Stimulated activated naive CD8-positive, alpha-beta T cell treated with anti-CD3 and anti-CD28 coated beads, Interleukin-15, amount 100 ng/mL, for 72 hours (primary cell): ENCODE measurements at places on chromosomes 7 and 10.
A peak's percentile ranks its signal among the peaks of the same experiment; 100 is the strongest.

- DNase-seq, result no peak
Observed at GRCh38 chr10:72935361-72935760, 19.2 kb downstream of the PLA2G12B start.

DNA sequence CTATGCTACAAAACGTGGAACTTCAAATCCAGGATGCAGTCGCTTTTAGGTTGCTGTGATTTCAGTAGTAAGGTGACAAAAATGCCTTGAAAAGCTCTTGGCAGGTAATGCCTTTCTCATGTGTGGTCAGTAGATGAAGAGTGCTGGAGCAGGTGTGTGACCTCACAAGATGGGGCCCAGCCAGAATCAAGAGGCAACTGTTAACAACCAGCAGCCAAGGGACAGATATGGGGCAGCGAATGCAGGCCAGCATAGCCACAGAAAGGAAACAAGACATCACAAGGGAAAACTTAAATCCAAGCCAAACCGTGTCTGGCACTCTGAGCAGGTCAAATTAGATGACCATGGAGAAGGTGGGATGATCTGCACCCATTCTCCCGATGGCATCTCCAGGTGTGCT lies 12.3 kb downstream of the HUS1 start:
- DNase-seq, result no peak

DNA sequence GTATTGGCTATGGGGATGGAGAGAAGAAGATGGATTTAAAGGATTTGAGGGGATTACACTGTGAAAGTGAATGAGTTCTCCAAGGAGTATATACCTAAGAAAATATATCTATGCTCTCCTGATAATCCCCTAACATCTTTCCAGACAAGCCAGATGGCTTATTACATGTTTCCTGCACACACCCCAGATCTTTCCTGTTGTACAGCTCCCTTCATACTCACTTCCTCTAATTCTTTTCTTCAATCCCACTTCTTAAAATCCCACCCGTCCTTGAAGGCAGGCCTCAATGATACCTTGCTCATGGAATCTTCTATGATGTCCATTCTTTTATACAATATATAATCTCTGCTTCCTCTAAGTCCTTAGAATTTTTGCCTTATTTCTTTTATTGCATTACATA lies 317.2 kb upstream of the DGKB start:
- no peak for DNase-seq

- peak; percentile 17 for DNase-seq
Observed at GRCh38 chr7:154744256-154744860, 258.6 kb downstream of the PAXIP1 start.

GRCh38 chr10:48608279-48608681 lies 3.4 kb upstream of the ARHGAP22 start:
- peak; percentile 20 for DNase-seq
